ENCODE measurements at places on chromosomes 1 and 21.

DNA sequence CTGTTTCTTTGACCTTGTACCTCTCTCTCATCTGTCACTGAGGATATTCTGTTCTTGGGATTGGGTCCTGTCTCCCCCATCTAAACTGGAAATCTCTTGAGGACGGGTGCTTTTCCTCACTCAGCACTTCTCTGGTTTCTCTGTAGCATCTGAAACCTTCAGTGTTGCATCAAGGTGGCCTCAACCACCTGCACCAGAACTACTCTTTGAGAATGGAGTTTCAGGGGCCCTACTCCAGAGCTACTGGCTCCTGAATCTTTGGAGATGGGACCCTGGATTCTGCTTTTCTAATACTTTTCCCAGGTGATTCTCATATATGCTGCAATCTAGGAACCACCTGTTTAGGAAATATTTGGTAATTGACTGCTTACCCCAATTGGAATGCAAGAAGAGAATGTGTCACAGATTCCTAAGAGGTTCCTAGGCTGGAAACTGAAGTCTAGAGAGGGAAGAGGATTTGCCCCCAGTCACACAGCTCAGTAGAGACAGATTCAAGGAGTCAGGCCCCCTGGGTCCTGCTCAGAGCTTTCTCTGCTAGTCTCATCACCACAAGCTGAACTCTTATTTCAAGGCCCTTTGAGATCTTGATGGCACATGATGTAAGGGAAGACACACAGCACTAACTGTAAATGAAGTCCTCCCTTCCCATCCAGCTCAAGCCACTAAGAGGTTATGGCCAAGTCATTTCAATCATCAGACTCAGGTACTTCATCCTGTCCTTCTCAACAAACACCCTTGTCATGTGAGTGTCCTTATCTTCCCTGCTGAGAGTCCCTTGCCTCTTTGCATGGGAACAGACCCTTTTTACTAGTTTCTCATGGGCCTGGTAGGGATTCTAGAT is 48.7 kb downstream of the EIF2D start:
- no peak for DNase-seq

DNA sequence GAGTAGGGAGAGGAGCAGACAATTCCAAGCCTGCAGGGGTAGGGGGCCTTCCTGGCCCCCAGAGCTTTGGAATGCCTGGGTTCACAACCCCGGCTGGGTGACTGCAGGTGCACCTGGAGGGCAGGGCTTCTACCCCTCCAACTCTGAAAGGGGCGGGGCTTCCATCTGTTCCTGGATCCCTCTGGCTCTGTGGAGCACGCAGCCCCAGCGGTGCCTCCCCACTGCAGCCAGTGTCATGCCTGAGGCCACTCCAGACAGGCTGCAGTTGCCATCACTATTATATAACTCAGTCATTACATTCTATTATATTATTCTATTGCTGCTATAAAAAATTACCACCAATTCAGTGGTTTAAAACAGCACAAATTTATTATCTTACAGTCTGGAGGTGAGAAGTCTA is 12.5 kb upstream of the FNBP1L start:
- no peak for DNase-seq

GRCh38 chr1:159946242-159947187 is 1.1 kb upstream of the IGSF9 start:
- no peak for DNase-seq

DNA sequence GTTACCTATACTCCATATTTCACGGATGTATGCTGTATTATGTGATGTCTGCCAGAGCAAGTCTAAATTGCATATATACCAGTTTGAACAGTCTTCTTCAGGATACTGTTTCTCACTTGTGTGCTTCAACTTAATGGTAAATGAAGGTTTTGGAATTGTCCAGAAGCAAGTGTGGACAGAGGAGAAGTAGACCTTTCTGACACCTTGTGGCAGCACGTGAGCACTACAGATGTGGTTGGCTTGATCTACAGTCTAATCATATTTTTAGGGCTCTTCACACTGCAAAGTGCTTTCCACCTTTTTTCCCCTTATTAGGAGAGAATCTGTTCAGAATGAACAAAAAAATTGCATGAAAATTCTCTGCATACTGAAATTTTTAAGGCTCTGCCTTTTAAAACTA is 10.9 kb downstream of the MORC3 start:
- DNase-seq: no peak

GRCh38 chr1:17359808-17360207 is 12.2 kb upstream of the PADI6 start:
- DNase-seq: no peak

GRCh38 chr1:203299169-203299568 is 6.2 kb upstream of the BTG2 start:
- DNase-seq: no peak

GRCh38 chr1:181111559-181111958 is 23.1 kb downstream of the IER5 start:
- DNase-seq: no peak

DNA sequence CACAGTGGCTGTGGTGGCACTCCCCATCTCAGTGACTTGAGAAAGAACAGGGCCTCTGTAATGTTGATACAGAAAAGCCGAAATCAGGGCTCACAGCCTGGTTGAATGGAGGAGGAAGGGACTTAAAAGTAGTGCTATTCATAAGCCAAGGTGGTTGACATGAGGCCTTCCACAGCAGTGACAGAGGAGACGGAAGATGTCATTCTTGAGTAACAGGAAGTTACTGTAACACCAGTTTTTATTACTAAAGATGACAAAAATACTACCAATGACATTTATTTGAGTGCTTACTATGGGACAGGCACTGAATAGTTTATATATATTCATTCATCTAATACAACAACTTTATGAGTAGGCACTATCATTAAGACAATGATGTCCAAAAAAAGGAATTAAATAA is 52.8 kb upstream of the GNG12 start:
- DNase-seq: no peak

DNA sequence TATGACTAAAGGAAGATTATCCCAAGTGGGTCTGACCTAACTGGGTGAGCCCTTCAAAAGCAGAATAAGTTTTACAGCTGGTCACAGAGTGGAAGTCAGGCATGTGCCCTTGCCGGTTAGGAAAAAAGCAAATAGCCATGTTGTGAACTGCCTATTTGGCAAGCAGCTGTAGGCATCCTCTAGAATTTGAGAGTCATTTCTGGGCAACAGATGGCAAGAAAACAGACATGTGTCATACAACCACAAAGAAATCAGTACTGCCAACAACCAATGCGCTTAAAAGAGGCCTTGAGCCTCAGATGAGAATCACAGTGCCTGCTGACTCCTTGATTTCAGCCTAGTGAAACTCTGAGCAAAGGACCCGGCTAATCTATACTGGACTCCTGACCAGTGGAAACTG is 26.8 kb downstream of the LRRC53 start:
- no peak for DNase-seq

DNA sequence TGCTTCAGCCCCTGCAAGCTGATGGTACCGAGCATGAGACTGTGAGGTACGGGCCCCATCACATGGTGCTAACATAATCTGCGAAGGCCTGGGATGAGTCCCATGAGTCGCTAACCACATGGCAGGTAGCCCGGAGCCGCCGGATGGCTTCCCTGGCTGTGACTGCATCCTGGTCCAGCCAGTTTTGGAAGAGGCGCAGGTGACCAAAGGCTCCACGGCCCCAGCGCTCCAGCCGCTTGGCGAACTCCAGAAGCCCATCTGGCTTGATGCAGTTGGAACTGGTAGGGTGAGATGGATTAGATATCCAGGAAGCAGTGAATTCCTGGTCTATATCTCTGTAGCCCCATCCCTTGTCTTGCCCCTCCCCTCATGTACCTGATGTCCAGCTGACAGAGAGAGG is 24.6 kb downstream of the LRRC41 start:
- DNase-seq: no peak

Measured in stimulated activated CD4-positive, alpha-beta T cell treated with anti-CD3 and anti-CD28 coated beads, TNF-alpha, amount 100 ng/mL, for 1 hour (primary cell).